ENCODE measurements at places on chromosomes 16 and 17.

DNA sequence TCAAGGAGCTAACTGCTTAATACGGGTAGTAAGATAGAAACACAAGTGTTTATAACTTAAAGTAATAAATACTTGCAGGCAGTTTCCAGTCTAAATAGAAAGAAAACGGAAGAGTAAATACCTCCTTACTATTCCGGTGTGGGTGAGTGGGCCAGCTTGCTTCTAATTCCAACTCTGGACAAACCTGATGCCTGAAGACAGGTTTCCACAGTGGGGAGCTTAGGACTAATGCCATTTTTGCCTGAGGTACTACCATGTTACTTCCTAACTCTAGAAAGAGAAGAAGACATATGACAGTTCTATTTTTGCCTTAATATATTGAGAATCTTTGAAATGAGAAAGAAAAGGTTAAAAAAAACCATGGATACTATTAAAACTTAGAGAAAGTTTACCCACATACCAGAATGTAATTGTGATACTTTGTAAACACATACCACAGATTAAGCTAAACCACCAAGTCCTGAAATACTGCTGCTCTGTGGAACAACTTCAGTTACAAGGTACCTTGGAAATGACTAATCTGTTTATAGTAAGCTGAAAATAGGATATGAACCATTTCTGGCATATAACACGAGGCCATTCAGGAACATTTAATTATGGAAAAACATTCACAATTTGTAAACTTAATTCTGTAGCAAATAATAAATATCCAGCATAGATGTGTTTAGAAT is 70.2 kb downstream of the ZZEF1 start:
- peaks cover 76% of the 10 kb centered on the region for H3K36me3 ChIP-seq
- H3K27ac ChIP-seq, result no peak overlapping the region
- H3K4me3 ChIP-seq, result no peak overlapping the region
- no peak for DNase-seq

DNA sequence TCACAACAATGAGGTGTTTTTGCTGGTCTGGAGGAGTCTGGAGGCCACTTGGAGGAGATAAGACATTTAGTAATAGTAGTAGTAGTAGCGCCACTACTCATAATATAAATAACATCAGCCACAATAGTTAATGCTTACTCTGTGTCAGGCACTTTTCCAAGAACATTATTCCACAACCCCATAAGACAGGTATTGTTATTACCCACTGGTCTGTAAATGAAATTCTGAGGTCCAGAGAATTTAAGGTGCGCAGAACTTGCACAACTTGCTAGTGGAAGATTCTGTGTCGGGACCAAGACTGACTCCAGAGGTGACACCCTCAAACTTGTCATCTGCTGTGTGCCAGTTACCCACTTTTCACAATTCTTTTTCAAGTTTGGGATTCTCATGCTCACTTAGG is 106.5 kb downstream of the MRM1 start:
- DNase-seq, result no peak
- no peak overlapping the region for H3K4me3 ChIP-seq
- H3K4me1 ChIP-seq, result no peaks in the 10 kb centered on the region
- peaks cover 11% of the 10 kb centered on the region for H3K27me3 ChIP-seq
- H3K36me3 ChIP-seq, result no peaks in the 10 kb centered on the region
- H3K27ac ChIP-seq, result no peak overlapping the region

GRCh38 chr16:84088695-84089395 is 27.9 kb downstream of the MBTPS1 start:
- H3K4me3 ChIP-seq, result no peak overlapping the region
- H3K27me3 ChIP-seq, result no peaks in the 10 kb centered on the region
- peaks cover 44% of the 10 kb centered on the region for H3K36me3 ChIP-seq
- no peak overlapping the region for H3K27ac ChIP-seq

GRCh38 chr17:47207143-47208067 is 1.7 kb upstream of the MYL4 start:
- H3K4me1 ChIP-seq, result peaks cover 17% of the 10 kb centered on the region
- peak overlapping the region; percentile 82 for H3K27ac ChIP-seq
- no peak for DNase-seq
- no peaks in the 10 kb centered on the region for H3K27me3 ChIP-seq
- H3K36me3 ChIP-seq, result no peaks in the 10 kb centered on the region

GRCh38 chr17:76262732-76263344 is 2.3 kb upstream of the UBALD2 start:
- no peaks in the 10 kb centered on the region for H3K27me3 ChIP-seq
- H3K4me3 ChIP-seq, result no peak overlapping the region
- DNase-seq, result peak; percentile 78

- no peaks in the 10 kb centered on the region for H3K4me1 ChIP-seq
- H3K36me3 ChIP-seq, result no peaks in the 10 kb centered on the region
- no peak overlapping the region for H3K4me3 ChIP-seq
- DNase-seq, result no peak
These were observed 6.8 kb upstream of the ITGAD start for GRCh38 chr16:31386157-31386984.

DNA sequence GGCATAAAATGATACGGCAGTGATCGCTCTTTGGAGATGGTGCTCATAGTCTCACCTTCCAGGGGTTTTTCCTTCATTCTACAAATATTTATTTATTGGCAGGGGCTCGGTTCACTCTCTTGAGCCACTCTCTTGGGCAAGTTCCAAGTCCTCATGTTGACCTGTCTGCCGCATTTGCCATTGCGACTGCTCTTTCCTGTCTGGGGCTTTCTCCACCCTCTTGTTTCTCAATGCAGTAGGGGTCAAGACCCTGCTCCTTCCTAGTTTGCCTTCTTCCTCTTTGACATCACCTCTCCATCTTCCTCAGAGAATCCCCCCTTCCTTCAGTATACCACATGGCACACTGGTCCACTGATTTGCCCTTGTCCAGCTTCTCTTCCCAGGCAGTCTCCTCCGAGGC is 21.9 kb upstream of the LRRC75A start:
- no peak overlapping the region for H3K27ac ChIP-seq
- H3K4me1 ChIP-seq, result peaks cover 3% of the 10 kb centered on the region
- no peak for DNase-seq
- no peaks in the 10 kb centered on the region for H3K36me3 ChIP-seq
- no peak overlapping the region for H3K4me3 ChIP-seq

- no peak for DNase-seq
- H3K27ac ChIP-seq, result no peak overlapping the region
- peaks cover 25% of the 10 kb centered on the region for H3K4me1 ChIP-seq
- H3K36me3 ChIP-seq, result no peaks in the 10 kb centered on the region
- no peaks in the 10 kb centered on the region for H3K27me3 ChIP-seq
- H3K4me3 ChIP-seq, result peak overlapping the region; percentile 93
These were observed 9.5 kb upstream of the ZFP90 start for GRCh38 chr16:68529608-68529930.

DNA sequence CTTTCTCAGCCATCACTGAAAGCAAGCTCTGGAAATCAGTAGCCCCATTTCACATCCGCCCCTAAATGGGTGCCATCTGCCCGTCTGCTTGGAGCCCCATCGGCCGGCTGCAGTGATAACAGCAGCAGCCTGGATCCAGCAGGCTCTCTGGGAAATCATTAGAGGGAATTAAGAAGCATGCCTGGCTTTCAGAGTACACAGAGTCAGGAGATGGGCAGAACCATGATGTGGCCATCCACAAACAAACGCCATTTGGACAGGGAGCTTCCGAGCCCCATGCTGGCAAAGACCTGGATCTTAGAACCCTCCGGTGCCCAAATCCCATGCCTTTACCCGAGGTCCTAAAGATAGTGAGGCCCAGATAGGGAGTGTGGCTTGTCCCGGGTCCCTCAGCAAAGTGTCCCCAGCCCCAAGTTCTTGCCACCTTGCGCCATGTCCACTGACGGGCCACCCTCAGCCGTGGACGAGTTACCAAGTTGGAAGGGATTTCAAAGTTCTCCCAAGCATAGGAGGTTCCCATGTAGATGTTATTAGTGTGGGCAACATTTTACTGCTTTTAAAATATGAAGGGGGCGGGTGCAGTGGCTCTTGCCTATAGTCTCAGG is 1.0 kb upstream of the LITAF start:
- H3K27ac ChIP-seq, result peak overlapping the region; percentile 94
- no peaks in the 10 kb centered on the region for H3K36me3 ChIP-seq
- H3K4me1 ChIP-seq, result peaks cover 32% of the 10 kb centered on the region
- H3K27me3 ChIP-seq, result no peaks in the 10 kb centered on the region
- no peak for DNase-seq
- peak overlapping the region; percentile 88 for H3K4me3 ChIP-seq

- no peak for DNase-seq
- H3K27ac ChIP-seq, result no peak overlapping the region
- H3K36me3 ChIP-seq, result peaks cover 71% of the 10 kb centered on the region
- H3K27me3 ChIP-seq, result no peaks in the 10 kb centered on the region
- no peak overlapping the region for H3K4me3 ChIP-seq
These were observed 22.2 kb upstream of the CLEC18A start for GRCh38 chr16:69928856-69929400.

DNA sequence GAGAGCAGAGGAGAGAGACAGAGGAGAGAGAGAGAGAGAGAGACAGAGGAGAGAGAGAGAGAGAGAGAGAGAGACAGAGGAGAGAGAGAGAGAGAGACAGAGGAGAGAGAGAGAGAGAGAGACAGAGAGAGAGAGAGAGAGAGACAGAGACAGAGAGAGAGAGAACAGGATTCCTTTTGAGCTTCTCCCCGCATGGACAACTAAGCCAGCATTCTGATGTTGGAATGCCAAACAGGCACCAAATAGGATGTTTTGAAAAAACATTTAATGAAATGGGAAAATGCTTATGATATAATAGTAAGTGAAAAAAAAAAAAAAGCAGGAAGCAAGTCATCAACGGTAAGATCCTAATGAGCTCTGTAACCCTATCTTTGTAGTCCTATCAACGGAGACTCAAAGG is 60.7 kb downstream of the ARSG start:
- DNase-seq, result no peak
- no peaks in the 10 kb centered on the region for H3K27me3 ChIP-seq
- H3K36me3 ChIP-seq, result no peaks in the 10 kb centered on the region
- no peak overlapping the region for H3K27ac ChIP-seq
- no peak overlapping the region for H3K4me3 ChIP-seq

DNA sequence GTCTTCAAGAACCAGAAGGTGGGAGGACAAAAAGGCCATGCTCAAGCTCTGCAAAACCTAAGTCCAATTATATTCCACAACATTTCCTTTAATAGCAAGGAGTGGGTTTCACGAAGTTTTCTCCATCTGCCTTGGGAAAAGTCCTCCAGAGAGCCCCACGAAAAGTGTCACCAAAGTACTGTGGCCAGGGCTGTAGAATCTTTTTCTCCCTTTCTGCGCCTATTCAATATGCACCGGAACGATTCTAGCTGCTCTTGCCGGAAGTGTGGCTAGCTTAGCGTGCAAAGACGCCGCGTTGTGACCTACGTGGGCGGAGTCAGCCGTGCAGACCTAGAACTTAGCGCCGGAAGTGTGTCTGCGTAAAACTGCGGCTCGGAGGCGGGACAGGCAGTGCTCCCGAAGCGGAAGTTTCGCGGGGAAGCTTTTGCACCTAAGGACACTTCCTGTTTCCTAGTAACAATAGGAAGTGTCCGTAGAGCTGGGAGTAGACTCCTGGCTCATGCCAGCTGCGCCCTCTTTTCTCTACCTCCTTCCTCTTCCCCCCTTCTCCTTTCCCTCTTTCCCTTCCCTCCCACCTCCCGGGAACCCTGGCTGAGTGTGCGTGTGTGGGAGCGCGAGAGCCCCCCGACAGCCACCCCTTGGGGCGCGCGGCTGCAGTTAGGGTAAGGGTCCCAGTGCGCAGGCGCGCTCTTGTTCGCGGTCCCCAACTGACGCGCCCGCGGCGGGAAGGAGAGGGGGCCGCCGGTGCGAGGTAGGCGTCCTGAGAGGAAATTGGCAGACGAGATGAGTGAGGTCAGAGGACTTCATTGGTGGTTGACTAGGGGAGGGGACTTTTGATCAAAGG is at the start of the genes ZNF646 and ZNF668:
Gene ZNF646, plus strand, starts transcription at position 453 of the 844 bp plus-strand sequence. CDS start 1,903 bp downstream, outside the sequence.
Gene ZNF668, minus strand, starts transcription at position 271 of the 844 bp plus-strand sequence. CDS start 9,781 bp downstream, outside the sequence.
- peaks cover 24% of the 10 kb centered on the region for H3K36me3 ChIP-seq
- H3K4me3 ChIP-seq, result peak within 1 kb of the TSS; percentile 93
- DNase-seq, result peak; percentile 92
- H3K27me3 ChIP-seq, result no peaks in the 10 kb centered on the region

DNA sequence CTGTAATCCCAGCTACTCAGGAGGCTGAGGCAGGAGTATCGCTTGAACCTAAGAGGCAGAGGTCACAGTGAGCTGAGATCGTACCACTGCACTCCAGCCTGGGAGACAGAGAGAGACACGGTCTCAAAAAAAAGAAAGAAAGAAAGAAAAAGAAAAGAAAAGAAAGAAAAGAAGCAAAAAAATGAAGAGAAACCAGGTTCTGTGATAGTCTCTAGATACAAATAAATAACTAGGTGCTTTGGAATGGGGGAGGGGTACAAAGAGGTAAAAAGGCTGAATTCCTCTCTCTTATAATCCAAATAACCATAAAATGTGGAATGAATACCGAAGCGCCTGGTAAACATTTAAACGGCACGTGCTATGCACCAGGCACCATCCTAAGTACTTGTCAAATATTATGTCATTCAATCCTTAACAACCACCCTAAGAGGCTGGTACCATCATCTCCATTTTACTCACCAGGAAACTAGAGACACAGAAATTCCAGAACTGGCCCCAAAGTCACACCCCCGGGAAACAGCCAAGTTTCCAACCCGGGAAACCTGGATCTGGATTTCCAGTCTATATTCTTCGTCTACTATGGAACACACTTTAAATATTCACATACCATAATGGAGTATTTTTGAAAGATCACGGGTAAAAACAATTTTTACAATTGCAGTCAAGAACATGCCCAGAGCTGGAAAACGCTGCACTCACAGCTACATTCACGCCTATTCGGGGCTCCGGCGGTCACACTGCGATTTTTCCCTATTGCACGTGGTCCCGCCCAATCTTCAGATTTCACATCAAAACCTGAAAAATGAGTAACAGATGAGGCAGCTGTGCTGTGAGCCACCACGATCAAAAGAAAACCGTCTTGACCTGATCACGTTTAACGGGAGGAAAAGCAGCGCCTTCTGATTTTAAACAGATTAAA is 10.5 kb downstream of the NXN start:
- no peaks in the 10 kb centered on the region for H3K36me3 ChIP-seq
- H3K4me1 ChIP-seq, result peaks cover 12% of the 10 kb centered on the region
- H3K4me3 ChIP-seq, result no peak overlapping the region
- no peak for DNase-seq
- peak overlapping the region; percentile 28 for H3K27ac ChIP-seq
